ENCODE measurements at places on chromosomes 5 and 9.
A peak's percentile ranks its signal among the peaks of the same experiment; 100 is the strongest.

GRCh38 chr5:146993876-146994530, 115.4 kb upstream of the PPP2R2B start:
- no peak for DNase-seq

GRCh38 chr9:88814577-88814976, 176.7 kb upstream of the S1PR3 start:
- DNase-seq = no peak

DNA sequence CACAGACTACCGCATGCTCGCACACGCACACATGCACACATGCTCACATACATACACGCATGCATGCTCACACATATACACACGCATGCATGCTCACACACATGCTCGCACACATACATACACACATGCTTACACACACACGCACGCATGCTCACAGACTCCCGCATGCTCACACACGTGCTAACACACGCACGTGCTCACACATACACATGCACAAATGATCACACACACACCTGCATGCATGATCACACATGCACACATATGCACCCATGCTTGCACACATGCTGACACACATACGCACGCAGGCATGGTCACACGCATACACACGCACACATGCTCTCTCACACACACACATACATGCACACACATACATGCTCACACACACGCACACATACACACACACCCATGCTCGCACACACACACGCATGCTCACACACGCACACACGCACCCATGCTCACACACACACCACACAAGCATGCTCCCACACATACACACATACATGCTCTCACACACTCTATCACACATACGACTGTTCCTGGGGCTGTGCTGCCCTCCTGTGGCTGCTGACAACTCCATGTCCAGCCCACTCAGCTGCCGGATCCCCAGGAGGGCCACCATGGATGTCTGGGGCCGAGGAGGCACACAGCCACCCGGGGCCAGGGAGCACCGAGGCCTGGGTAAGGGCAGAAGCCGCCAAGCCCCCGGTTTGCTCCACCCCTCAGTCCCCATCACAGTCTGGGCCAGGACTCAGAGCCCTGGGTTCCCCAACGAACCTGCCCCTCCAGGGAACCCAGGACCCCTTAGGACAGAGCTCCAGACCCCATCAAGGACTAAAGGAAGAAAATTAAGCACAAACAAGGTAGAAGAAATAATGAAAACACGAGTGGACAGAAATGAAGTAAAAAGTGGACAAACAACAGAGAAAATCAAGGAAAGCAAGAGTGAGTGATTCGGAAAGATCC, 31.4 kb upstream of the EGFL7 start:
- peak; percentile 83 for DNase-seq

- DNase-seq = no peak
These were observed 49.9 kb upstream of the TTC23L start for GRCh38 chr5:34789021-34789531.

DNA sequence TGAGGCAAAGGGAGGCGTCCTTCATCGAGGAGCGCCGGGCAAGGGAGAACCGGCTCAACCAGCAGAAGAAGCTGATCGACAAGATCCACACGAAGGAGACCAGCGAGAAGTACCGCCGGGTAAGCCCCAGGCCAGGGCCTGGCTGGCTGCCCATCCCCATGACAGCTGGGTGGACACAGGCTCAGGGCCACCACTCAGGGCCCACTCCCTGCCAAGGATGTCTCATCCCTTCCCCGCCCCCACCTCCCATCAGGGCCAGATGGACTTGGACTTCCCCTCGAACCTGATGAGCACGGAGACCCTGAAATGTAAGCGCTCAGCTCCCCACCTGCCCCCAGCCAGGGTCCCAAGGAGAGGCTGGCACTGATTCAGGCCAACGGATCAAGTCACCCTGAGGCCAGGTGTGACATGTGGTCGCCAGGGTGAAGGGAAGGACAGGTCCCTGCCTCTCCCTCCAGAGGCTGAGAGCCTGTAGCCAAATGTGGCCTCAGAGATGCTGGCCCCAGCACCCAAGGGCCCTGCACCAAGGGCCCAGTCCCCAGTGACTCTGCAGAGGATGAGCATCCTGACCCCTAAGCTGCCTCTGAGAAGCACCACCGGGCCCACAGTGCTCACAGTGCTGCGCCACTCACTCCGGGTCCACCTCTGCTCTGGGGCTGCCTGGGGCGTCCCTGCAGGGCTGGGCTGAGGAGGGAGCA, 3.1 kb upstream of the RABL6 start:
- no peak for DNase-seq

GRCh38 chr9:93198117-93198837, 14.3 kb downstream of the WNK2 start:
- DNase-seq = peak; percentile 66

GRCh38 chr5:168844922-168845296, 265.7 kb upstream of the PANK3 start:
- DNase-seq = no peak

- no peak for DNase-seq
These were observed 143.4 kb downstream of the PALM2AKAP2 start for GRCh38 chr9:109923471-109923760.

GRCh38 chr5:143309661-143310431, 93.6 kb downstream of the NR3C1 start:
- DNase-seq = no peak

- DNase-seq = peak; percentile 58
These were observed at the start of gene BRINP1 for GRCh38 chr9:119368681-119369581. Gene BRINP1, minus strand, starts transcription at chr9:119369435. Its CDS starts 56,080 bp downstream, at chr9:119313355.

- no peak for DNase-seq
These were observed 23.5 kb downstream of the NTNG2 start for GRCh38 chr9:132185073-132186009.

DNA sequence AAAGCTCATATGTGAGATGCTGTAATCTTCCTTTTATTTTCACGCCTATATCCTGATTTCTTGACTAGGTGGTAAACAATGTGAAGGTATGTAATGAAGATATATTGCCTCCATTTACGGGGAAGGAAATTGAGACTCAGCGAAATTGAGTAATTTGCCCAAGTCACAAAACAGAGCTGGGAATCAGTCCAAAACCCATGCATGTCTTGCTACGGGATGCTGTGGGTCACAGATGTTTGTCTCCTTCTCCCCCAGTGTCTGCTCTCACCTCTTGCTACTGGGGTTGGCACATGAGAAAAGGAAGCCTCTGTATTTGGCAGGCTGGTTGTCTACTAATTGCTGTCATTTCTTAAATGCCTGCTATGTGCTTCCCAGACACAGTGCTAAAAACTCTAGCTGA, 53.7 kb upstream of the TEX48 start:
- DNase-seq = no peak

DNA sequence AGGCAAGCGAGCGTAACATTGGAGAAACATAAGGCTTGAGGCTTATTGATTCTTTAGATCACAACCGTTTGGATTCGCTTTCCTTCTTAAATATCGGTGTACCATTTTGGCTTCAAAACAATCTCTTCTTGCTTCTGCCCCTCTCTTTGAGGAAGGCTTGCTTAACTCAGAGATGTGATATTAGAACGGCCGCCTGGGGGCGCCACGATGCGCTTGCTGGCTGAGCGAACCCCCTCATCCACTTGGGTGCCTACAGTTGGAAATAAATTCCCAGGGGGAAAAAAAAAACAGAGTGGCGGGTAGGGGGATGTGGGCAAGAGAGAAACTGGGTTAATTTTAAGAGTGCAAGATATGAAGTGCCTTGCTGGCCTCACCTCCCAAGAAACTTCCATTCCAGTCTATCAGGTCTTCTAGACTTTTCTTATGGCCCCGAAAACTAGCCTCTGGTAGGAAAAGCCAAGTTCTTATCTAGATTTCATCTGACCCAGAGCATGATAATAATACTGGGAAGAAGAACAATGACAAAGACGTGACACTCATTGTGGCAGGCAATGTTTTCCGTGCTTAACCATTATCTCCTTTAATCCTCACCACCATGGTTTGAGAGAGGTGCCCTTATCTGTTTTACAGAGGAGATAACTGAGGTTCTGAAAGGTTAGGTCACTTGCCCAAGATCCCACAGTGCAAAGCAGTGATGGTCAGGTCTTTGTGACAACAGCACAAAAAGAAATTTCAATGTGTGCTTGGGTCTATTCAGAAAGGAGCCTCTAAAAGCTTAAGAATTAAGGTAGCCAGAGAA, 115.8 kb downstream of the DPYSL3 start:
- no peak for DNase-seq

GRCh38 chr9:123620239-123620638, 264.2 kb downstream of the CRB2 start:
- no peak for DNase-seq

- no peak for DNase-seq
These were observed 22.8 kb downstream of the OSTF1 start for GRCh38 chr9:75111019-75111622.

GRCh38 chr5:79193643-79194042, 42.3 kb upstream of the JMY start:
- DNase-seq = no peak

DNA sequence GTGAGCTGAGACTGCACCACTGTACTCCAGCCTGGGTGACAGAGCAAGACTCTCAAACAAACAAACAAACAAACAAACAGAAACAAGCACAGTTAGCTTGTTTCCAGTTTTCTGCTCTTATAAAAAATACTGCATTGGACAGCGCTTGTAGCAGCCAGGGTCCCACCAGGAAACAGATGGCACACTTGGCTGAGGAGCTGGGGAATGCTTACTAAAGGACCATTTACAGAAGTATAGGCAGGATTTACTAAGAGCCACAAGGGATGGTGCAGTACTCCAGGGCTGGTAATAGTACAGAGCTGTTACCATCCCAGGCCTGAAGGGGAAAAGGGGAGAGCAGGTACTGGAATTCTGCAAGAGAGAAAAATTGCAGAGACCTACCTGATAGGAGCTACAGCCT, 5.2 kb upstream of the ANKS6 start:
- DNase-seq = no peak

- no peak for DNase-seq
These were observed 399.1 kb downstream of the MAN2A1 start for GRCh38 chr5:110088676-110089436.

GRCh38 chr5:81759632-81760005, 8.7 kb upstream of the SSBP2 start:
- no peak for DNase-seq

GRCh38 chr5:14167211-14167845, 24.2 kb downstream of the TRIO start:
- no peak for DNase-seq

DNA sequence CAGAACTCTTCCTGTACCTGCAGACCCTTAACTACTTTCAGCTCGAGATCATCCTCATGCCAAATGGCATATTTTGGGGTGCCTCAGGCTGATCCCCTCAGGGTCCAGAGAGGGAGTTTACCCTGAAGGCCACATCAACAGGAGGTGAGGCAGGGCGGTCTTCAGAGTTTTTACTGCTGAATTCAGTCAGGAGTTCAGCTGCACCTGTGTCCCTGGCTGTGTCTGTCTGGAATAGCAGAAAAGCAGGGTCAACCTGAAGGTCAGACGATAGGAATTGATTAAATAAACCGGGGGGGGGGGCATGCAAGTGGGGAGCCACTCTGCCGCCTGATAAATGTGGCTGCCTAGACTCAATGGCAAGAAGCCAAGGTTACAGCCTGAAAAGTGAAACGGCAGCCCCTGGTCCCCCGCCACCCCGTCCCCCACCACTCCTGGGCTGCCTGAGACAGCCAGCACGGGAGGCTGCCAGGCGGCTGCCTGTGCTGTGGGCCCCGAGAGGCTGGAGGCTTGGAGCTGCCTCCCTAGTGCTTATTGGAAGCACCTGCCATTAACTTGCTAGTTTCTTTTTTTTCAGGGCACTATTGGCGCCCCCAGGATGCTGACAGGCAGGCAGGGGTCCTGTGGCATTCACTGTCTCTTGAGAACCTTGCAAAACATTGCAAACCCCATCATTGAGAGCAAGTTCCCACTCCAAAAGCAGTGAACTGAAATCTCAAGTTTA, 182.7 kb upstream of the PPP1R26 start:
- no peak for DNase-seq

DNA sequence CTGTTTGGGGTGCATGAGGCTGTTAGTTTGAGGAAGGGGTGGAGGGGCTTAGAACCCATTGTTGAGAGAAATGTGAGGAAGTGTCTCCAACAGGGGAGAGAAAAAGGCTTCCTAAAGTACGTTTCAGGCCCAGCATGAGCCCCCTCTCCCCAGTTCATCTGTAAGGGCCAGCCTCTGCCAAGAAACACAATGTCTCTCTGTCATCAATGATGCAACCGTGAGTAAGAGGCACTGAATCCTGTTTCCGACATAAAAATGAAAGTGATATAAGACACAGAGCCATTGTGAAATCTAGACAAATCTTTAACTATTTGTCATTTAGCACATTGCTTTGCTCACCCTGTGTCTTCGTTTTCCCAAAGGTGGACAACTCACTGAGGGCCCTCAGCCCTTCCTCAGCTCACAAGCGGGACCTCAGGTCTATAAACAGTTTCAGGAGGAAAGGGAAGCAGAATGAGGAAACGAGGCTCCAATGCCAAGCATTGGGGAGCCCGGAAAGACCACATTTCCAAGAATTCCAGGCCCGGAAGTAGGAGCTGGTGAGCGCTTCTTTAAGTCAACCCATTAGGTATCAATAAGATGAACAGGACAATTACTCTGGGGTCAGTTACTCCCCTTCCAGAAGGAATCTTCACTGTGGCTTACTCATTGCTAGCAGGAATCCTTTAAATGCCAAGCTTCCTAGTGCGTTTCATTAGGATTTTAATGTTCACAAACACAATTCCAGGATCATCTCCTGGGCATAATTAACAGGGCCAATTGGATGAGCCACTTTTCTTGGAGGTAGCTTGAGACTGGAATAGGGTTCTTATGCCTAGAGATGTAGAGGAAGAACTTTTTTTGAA, 59.0 kb upstream of the KLF4 start:
- DNase-seq = no peak

DNA sequence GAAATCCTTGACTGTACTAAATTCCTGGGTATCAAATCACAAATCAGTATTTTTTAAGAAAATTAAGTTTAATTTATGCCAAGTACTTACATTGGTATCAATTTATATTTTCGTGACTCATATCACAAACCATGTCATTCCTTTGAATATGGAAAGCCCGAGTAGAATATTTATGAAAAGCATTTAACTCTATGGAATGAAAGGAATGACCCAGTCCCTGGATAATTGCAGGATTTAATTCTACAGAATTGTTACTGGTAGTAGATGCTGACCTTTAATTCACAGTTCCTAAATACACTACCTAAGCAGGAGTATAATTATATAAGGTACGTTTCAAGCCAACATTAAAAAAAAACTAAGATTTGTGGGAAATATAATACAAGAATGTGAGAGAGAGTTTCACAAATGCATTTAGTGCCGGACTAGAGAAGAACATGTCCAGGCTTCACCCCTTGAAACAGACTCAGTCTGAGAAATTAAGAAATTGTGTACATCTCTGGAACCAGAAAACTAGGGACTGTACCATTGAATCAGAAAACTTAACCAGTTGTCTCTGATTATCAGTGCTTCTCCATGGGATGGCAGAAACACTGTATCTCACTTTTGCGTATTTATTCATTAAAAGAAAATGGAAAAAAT, 28.5 kb upstream of the PLPPR1 start:
- no peak for DNase-seq

GRCh38 chr9:73155377-73155776, 3.7 kb downstream of the ANXA1 start:
- DNase-seq = no peak

- DNase-seq = no peak
These were observed 73.8 kb downstream of the SNCAIP start for GRCh38 chr5:122385808-122386207.

All from ELF-1 (cell line).